Stimulated activated CD8-positive, alpha-beta memory T cell treated with anti-CD3 and anti-CD28 coated beads, Interleukin-15, amount 100 ng/mL, for 4 hours (primary cell): ENCODE measurements at places on chromosomes 5 and 9.

DNA sequence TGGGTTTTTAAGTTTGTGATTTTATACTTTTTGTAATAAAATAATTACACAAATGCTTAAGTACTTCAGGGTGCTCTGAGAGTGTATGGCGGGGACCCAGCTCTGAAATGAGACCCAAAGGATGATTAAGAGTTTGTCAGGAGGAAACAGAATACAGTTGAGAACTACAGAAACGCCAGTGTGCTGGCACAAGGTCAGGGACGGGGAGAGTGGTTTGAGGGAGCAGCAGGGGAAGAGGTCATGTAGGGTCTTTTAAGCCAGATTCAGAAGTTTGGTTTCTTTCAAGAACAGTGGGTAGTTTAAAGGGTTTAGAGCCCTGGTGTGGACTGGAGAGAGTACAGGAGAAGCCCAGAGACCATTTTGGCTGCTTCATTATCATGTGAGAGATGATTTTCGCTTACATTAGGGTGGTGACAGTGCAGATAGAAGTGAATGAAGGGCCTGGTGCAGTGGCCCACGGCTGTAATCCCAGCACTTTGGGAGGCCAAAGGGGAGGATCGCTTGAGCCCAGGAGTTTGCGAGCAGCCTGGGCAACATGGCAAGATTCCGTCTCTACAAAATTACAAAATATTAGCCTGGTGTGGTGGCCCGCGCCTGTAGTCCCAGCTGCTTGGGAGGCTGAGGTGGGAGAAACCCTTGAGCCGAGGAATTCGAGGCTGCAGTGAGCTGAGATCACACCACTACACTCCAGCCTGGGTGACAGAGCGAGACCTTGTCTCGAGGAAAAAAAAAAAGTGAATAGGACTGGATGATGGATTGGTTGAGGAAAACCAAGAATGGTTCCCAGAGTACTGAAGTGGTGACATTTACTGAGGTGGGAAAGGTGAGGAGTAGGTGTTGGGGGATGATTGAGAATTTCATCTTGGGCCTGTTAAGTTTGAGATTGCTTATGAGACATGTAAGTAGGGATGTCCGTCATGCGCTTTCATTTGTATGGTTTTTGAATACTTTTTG, 1.4 kb upstream of the ETF1 start:
- DNase-seq, result no peak

- DNase-seq, result no peak
Measured at GRCh38 chr9:124782661-124783574, 6.0 kb downstream of the OLFML2A start.

- DNase-seq, result no peak
Measured at GRCh38 chr9:134778841-134779411, 101.7 kb upstream of the FCN2 start.

DNA sequence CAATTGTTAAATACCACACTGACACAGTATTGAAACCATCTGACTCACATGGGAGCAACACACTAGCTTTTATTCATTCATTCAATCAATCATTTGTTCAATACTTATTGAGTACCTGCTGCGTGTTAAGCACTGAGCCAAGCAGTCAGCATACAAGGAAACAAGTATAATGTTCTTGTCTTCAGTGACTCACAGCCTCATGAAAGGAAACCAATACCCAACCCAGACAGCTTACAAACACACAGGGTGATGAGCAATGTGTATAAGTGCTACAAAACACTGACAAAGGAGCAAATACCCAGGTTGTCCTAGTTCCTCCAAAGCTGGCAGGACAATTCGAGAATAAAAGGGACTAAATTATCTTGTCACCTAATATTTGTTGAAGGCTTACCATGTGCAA, 67.6 kb upstream of the RASEF start:
- no peak for DNase-seq

DNA sequence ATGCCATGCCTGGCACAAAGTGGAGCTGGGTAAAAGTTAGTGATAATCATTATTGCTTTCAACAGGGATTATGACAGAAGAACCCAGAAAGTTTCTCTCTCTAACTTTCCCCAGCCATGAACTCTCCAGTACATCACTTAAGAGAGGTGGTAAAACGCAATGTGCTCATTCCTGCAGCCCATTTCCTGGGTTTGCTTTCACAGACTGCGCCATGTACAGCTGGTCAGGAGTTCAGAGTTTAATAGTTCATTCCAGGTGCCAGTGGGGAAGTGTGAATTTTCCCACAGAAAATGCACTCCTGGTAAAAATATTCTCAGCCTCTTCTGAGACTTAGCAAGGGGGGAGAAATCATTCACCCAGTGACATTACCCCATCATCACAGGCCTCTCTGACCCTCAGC, 35.5 kb downstream of the ADAM19 start:
- DNase-seq, result no peak

GRCh38 chr9:73011181-73011750, 58.4 kb upstream of the ALDH1A1 start:
- DNase-seq, result no peak

DNA sequence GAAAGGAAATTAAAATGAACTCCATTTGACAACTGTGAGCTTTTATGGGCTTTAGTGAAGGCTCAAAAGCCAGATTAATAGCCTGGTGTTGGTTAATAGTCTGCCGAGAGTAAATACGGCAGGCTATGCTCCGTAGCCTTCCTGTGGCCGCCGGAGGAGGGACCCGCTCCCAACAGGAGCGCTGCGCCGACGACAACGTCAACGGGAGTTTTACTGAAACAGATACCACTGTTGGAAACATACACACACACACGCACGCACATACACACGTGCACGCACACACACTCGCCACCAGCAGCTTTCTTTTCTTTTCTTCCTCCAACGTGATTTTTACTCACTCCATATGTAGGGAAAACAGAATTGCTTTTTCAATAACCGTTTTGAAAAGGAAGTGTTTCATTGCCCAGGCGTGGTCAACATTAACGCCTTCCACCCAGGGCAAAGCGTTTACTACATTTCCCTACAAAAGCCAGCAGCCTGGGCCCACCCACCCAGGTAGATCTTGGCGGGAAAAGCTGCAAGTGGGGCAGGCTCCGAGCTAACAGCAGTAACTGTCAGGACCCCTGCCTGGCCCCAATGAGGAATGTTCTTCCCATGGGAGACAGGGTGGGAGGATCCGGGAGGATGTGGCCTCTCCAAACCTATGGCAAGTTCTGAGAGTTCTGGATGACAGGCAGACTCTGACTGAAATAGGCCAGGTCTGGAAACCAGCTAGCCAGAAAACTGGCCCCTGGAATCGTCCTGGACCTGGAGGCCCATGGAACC, 72.3 kb downstream of the PAX5 start:
- DNase-seq, result no peak

DNA sequence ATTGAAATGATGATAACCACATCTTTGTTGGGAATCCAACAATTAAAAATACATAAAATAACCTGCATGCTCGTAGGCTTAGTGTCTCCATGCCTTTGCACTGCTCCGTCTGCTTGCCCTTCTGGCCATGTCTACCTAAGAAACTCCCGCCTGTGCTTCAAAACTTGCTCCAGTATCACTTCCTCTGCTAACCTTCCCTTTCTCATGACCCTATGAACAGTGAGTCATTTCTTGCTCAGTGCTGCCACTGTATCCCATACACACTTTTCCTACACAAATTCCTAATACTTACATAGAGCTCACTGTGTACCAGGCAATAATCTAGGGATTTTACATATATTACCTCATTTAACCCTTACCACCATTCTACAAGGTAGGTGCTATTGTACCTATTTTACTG, 33.5 kb downstream of the TMEM245 start:
- no peak for DNase-seq

- no peak for DNase-seq
Measured at GRCh38 chr5:81163651-81164050, 69.5 kb upstream of the CKMT2 start.

DNA sequence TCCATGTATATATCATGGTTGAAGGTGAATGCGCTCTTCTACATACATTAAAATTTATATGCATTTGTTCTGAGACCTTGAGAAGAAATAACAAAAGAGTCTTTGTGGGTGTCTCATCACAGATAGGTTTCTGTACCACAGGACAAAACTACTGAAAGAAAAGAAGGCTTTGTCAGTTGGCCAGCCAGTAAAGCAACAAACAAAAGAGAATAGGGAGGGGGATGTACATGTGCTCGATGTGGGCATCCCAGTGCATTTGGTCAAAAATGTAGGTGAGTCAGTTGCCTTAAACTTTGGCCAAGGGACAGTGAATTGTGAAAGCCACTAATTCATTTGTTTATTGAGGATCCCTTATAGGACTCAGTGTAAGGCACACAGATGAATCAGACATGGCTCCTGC, 13.3 kb downstream of the RBM18 start:
- no peak for DNase-seq

GRCh38 chr5:32110111-32110696, 63.9 kb downstream of the GOLPH3 start:
- no peak for DNase-seq

DNA sequence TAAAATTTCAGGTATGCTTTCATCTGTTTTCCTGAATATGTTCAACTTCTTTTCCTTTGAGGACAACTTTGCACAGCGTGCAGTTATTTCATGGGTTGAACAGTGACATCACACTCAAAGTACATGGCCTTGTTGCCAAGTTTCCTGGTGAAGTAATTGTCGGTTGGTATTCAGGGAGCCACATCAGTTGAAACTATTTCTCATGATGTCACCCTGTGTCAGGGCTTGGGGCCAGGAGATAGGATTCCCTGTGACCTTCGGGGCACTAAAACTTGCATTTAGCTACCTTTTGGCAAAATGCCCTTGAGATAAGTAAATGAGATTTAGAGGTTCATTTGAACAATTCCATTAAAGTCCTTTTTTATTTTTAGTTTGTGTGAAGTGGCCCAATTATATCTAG, 383.9 kb downstream of the SH3GL2 start:
- no peak for DNase-seq

DNA sequence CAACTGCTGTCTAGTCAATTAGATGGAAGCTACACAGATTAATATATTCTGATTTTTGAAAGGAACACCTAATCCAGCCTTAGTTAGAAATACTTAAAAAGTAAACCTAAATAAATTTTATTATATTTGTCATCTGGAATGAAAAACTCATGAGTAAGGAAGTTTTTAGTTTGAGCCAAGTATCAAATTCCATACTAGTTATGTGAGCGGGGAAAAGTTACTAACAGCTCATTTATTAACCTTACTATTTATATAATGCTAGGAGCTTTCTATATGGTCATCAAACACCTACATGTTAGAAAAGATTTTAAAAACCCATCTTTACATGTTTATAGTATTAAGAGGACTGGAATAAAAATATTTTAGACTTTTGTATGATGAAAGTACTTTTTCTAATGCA, 41.6 kb upstream of the POU5F2 start:
- no peak for DNase-seq

- no peak for DNase-seq
Measured at GRCh38 chr9:118100529-118101419, 396.6 kb downstream of the TLR4 start.

DNA sequence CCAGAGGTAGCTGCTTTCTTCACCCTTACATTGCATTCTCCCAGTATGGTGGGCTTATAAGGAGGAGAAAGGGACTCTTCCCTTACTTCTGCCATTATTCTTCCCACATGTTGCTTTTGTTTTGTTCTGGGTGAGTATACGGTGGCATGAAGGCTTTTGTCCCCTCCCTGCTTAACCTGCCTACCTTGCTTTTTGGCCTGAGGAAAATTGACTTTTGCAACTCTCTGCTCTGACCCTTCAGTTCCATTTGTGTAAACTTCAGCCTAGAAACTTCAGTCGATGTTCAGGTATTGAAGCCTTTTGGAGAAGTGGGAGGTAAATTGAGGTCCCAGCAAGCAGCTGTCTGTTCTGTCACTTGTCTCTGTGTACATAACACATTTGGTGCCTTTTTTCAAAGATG, 110.2 kb downstream of the PCSK1 start:
- DNase-seq, result no peak

- DNase-seq, result no peak
Measured at GRCh38 chr5:158543539-158544387, 556.0 kb downstream of the EBF1 start.

- DNase-seq, result no peak
Measured at GRCh38 chr5:1004461-1005248, 3.9 kb upstream of the NKD2 start.

GRCh38 chr5:181189363-181189961, 15.5 kb downstream of the TRIM7 start:
- no peak for DNase-seq

DNA sequence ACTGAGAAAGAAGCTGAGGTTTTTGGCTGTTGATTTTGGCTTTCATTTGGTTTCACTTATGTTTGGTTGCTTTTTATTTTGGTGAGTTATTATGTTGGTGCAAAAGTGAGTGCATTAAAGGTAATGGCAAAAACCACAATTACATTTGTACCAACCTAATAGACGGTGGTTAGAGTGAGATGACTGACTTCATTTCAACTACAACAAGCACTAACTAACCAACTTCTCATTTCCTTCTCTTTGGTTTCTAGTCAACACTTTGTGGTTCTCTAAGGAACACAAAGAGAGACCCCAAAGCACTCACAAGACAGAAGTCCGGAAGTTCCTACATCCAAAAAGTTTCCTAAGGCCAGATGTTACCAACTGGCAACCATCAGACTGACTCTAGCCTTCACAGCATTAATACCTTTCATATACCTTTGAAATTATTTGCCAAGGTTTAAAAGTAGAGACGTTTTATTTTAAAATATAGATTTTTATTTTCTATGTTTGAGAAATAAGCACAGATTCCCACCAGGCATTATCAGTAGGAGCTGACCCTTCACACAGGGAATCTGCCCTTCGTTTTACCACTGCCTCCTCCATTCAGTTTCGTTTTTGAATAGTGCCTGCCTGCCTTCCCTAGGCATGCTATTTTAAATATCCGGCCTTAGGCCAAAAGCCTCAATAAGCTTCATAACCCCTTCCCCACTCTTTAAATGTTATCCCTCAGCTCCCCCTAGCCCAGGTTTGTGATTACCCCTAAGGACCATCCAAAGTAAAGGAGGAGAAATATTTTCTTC, 301.1 kb upstream of the PTGER4 start:
- no peak for DNase-seq

DNA sequence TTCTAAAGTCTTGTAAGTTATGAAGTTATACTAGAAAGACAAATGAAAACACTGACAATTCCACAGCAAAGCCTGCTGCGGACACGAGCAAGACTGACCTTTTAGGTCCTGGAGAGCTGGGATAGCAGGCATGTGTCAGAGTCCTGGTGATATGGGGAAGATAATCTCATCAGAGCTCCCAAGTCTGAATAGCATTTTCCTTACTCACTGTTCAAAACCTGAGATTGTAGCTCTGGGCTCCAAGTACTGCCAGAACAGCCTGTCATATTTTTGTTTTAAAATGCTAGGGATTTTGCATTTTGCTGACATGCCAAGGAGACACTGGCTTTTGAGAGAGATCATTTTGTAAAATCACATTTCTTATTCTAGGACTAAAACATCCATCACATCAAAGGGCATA, 90.1 kb downstream of the DRD1 start:
- no peak for DNase-seq

DNA sequence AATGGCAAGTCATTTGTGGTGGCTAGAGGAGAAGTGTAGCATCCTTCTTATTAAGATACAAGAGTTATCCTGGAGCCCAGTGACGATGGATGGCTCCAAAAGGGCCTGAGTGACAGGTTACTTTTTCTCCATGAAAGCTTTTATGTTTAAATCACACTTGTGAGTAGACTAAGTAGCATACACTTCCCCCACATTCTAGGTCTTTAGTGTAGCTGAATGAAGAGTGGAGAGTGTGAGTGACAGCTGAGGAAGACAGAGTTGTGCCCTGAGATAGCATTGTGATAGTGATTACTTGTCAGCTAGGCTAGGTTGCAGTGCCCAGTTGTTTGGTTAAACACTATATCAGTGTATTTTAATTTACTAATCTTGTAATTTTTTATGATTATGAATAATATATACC, 337.8 kb downstream of the TENT4A start:
- DNase-seq, result no peak

- no peak for DNase-seq
Measured at GRCh38 chr9:84478996-84479395, 138.4 kb upstream of the SLC28A3 start.

- no peak for DNase-seq
Measured at GRCh38 chr9:36871606-36872005, 162.5 kb downstream of the PAX5 start.
